Dorsolateral prefrontal cortex (tissue), 122 donors: ENCODE measurements at places on chromosomes 16 and 17.

DNA sequence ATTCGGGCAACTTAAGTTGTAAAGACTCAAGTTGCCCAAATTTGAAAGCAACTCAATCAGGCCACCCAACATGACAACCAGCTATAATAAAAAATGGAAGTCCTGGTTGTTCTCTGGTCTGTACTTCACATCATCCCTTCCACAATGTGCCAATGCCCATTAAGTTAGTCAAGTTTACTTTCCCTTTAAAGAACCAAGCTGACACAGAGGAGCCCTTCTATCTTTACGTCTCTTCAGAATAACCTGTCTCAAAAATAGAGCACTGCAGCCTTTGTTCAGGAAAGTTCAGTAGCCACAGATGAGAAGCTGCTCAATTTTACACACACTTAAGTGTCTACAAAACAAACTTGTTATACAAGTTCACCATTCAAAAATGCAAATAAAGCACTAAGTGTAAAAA is 75.1 kb upstream of the C17orf78 start:
- no peak for DNase-seq

DNA sequence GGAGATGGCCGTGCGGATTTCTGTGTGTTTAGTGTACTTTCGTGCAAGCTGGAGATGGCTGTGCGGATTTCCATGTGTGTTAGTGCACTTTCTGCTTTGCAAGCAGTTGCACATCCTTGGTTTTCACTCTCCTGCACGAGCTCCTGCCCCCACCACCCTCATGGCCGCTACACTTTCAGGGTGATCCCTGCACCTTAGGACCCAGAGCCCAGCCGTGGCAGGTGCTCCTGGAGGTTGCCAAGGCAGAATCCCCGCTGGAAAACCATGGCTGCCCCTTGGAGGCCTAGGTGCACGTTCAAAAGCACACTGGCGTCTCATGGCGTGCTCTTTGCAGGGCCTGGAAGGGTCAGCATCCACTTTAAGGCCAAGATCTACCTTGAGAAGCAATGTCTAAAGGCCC is 311.0 kb upstream of the TNRC6C start:
- no peak for DNase-seq

GRCh38 chr16:67541391-67542263 is 13.0 kb downstream of the RIPOR1 start:
- no peak for DNase-seq

- DNase-seq = no peak
Measured at GRCh38 chr16:84467256-84467655, 37.2 kb downstream of the MEAK7 start.

- DNase-seq = no peak
Measured at GRCh38 chr16:11296351-11296705, 15.2 kb upstream of the PRM1 start.

- peak; percentile 48 for DNase-seq
Measured at GRCh38 chr16:83967838-83968305, at the start of gene NECAB2. Gene NECAB2 (plus strand): TSS chr16:83968244. CDS start chr16:83968649, 405 bp downstream.

- no peak for DNase-seq
Measured at GRCh38 chr16:53631236-53632025, 72.2 kb downstream of the RPGRIP1L start.

- no peak for DNase-seq
Measured at GRCh38 chr17:78748730-78749317, 33.2 kb downstream of the CYTH1 start.
